ENCODE measurements at places on chromosomes 12 and 14.

DNA sequence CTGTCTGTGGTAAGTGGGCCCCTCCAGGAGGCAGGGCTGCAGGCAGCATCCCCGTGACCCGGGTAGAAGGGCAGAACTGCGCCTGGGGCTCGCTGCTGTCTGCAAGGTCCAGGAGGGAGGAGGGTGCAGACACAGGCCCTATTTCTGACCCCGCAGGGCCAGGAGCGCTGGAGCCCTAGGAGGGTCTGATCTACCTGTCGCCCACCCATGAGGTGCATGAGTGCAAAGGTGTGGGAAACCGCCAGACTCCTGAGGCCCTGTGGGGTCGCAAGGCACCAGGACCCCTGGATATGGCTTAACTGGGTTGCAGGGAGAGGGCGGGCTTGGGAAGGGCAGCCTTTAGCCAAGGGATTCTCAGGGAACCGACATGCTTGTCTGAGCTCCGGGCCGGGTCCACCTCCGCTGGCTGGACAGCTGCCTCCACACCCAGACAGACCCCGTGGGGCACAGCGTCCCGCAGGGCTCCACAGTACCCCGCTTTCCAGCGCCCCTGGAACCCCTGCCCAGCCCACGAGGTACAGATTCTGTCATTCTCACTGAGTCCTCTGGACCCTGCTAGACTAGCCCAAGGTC, 72.9 kb upstream of the TSPAN11 start:
- DNase-seq = no peak

GRCh38 chr12:58479401-58479800, 440.9 kb downstream of the LRIG3 start:
- DNase-seq = no peak

GRCh38 chr12:16385782-16386646, 38.6 kb downstream of the MGST1 start:
- DNase-seq = peak; percentile 34

GRCh38 chr12:40745386-40745785, 53.1 kb downstream of the CNTN1 start:
- DNase-seq = peak; percentile 15

GRCh38 chr14:29282169-29282568, 515.6 kb downstream of the FOXG1 start:
- DNase-seq = peak; percentile 41

GRCh38 chr12:5614256-5614655, 182.3 kb downstream of the NTF3 start:
- no peak for DNase-seq

- no peak for DNase-seq
These were observed 214.4 kb upstream of the LRIG3 start for GRCh38 chr12:59134750-59135149.

- no peak for DNase-seq
These were observed 70.0 kb downstream of the KIF21A start for GRCh38 chr12:39372929-39373328.

DNA sequence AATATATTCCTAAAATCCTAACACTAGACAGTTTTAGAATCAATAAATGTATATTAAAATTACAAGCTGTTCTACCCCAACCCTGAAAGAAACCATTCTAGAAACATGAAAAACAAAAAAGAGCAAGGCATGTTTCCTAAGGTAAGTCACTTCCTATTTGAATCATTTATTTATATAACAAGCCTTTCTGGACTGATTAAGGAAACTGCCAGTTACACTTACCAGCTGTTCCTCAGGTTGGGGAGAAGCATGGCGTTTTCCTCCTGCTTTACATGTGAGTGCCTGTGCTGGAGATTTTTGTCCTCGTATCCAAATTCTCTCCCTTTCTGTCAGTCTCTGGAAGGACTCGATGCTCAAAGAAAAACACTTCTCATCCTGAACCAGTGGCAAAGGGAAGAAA, 183.3 kb downstream of the EFCAB11 start:
- DNase-seq = no peak

DNA sequence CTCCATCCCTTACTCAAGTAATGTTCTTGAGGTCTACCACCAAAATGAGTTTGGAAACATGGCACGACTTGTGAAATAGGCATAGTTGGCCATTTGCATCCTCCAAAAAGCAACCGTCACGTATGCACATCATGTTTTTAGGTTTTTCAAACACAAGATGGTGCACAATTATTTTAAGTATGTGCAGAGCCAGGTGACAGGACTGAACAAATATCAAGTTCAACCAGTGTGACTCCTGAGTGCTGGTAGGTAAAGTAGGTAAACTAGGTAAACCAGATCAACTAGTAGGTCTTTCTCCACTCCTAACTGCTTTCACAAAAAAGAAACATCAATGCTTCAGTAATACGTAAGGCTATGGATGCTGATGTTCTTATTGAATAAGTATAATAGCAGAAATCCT, 39.1 kb downstream of the FGD6 start:
- DNase-seq = no peak

- DNase-seq = no peak
These were observed 37.1 kb downstream of the NID2 start for GRCh38 chr14:52031781-52032180.

- DNase-seq = no peak
These were observed 502 bp upstream of the MBIP start for GRCh38 chr14:36320897-36321381.

- no peak for DNase-seq
These were observed 13.8 kb downstream of the DTX1 start for GRCh38 chr12:113070117-113070906.

DNA sequence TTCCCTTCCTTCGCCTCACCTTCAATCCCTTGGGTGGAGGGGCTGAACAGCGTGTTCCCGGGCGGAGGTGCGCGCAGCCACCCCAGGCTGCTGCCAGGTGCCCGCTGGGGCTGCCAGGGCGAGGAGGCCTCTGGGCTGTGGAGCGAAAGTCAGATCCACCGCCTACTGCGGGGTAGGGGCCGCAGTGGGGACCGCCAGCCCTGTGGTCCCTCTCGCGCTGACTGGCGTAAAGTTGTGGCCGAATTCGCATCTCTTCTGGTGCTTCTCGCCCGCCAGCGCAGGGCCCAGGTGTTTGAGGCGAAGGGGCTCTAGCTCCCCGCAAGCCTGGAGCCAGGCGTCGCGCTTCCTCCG, 6.9 kb upstream of the HOXC4 start:
- no peak for DNase-seq

DNA sequence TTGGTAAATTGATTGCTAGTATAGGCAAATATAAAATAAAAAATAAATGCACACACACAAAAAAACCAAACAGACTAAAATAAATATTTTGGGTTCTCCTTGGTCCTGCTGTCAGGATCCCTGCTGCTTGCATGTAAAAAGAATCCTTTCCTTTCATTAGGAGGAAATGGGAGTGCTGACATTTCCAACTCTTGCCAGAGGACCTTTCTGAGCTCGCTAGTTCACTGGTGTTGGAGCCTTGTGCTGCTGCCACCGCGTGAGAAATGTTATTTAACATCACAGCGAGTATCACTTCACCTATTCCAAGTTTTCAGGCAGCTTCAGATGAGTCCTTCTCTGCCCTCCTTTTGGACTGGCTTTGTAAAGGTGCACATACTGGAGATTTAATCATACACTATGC, 358.9 kb downstream of the NPAS3 start:
- no peak for DNase-seq

GRCh38 chr14:83356080-83356479, 1822.4 kb upstream of the SEL1L start:
- no peak for DNase-seq

- DNase-seq = no peak
These were observed 243.9 kb upstream of the LRIG3 start for GRCh38 chr12:59164226-59164625.

- DNase-seq = no peak
These were observed 32.3 kb downstream of the PLEKHG3 start for GRCh38 chr14:64736271-64737169.

DNA sequence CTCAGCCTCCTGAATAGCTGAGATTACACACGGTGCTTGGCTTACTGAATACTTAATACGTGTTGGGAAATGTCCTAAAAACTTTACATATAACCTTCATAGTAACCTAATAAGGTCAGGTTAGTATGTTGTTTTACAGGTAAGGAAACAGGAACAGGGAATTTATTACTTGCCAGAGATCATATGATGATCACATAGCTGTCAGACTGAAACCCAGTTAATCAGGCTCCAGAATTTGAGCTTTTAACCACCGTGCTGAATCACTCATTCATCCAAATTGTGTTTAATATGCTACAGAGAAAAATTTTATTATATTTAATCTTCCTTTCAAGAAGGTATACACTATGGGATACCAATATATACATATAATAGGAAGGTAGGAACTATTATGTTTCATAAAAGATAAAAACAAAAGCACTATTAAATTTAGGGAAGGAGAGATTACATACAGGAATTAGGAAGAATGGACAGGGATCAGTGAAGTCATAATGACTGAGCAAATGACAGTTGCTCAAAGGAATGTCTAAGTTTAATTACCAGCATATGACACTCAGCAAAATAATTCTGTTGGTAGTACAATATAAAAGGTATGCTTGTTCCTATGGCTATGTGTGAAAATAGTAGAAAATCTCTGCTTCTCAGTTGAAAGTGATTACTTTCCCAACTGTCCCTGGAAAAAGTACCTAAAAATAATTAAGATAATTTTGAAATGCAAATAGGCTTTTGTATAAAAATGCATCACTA, 59.3 kb downstream of the HEATR5A start:
- DNase-seq = peak; percentile 74

DNA sequence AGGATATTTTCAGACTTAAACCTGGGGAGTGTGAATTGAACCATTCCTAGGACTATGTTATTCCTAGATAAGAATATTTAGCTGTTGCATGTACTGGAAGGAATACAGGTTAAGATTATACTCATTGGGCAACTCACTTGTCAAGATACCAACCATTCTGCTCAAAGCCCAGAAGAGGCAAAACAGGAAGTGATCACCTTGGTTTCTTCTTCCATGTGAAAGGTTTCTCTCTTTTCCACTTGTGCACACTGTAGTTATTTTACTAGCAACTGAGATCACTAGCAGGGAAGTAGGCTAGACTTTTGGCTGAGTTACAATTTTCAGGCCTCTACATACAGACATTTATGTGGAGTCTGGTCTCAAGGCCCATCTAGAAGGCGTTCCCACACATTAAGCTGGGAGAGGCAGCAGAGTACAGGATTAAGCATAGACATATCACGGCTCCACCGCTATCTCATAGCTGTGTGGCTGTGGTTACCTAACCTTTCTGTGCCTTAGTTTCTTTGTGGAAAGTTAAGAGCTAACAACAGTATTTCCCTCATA, 83.9 kb upstream of the FERMT2 start:
- no peak for DNase-seq

DNA sequence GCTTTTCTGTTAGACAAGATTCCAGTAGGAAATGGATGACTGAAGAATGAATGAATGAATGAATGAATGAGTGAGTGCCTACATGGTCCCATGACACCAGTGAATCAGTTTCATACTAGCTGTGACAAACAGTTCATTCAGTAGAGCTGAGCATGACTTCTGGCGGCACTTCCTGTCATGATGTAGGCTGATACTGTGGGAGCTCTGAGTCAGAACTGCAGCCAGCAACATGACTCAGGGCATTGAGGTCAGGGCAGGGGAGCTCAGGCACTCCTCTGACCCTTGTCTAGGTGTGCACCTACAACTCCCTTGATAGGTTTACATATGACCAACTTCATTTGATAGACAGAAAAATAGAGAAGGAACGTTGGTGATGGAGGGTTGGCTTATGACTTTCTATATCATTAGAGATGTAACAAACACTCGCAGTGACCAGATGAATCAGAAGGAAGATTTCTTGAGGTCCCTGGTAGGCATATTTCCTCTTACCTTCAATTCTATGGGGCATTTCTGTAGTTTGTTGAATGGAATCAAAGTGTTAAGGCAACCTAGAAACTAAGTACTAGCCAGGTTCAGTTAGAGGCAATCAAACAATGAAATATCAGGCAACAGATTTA, 139.3 kb upstream of the ARHGAP5 start:
- DNase-seq = peak; percentile 93

GRCh38 chr14:21940887-21941856, 267.6 kb upstream of the OR4E1 start:
- peak; percentile 11 for DNase-seq

- DNase-seq = no peak
These were observed 69.7 kb downstream of the WASHC3 start for GRCh38 chr12:101992091-101992490.

DNA sequence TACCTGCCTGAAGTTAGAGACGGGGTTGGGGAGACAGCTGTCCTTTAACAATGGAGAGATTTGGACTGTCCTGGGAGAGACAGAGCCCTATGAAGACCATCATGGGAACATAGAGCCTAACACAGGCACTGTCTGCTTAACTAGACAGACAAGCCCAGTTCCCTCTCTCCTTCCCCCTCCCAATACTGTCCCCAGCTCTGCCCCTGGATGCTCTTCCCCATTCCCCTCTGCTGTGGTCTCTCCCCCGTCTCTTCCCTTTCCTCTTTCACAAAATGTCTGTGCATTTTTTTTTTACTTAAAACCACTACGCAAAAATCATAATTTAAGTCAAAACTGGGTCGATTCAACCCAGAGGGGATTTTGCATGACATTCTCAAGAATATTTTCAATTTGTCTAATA, 232.9 kb downstream of the CHST11 start:
- no peak for DNase-seq

DNA sequence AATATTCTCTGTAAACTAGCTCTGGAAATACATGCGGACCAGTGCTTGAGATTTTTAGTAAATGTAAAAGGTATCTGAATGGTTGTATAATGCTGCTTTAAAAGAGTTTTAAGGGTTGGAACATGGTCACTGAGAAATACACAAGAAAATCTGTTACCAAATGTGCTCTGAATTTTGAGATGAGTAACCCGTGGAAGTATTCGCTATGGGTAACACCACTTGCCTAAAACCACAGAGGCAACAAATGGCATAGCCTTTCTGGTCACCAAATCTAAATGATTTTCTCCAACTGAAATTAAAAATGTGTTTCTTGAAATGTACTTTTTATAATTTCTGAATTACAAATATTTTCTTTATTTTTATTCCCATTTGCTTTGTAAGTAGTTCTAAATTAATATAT, 745.7 kb downstream of the DIO2 start:
- no peak for DNase-seq

- DNase-seq = no peak
These were observed 218.0 kb downstream of the ZFP36L1 start for GRCh38 chr14:68574906-68575305.

DNA sequence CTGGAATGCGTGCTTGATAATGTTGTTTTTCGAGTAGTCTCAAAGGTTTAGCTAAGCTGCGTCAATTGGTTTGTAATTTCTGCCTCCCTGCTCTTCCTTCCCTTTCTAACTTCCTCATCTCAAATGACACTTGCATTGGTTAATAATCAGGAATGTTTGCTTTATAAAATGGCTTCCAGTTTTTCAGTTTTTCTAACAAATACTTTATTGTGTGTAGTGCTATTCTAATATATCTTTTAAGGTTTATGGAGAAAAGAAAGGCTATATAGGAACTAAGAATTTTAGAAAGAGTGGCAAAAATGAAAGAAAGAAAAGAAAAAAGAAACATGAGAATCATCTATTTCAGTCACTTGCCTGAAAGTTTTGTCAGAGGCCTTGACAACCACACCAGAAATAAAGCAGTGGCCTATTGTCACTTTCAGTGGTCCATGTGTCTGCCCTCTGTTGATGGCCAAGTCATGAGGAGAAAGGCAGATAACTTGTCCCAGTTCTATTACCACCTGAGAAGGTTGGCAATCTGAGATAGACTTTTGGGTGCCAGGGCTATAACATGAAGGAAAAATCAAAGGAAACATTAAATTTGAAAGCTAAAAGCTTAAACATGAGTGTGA, 221.9 kb upstream of the KITLG start:
- DNase-seq = no peak
